ENCODE measurements at places on chromosomes 1 and 21. TPM values are rescaled to one million over a fixed set of nuclear protein-coding genes. Genes with fewer than 3 reads are reported as not detected.

DNA sequence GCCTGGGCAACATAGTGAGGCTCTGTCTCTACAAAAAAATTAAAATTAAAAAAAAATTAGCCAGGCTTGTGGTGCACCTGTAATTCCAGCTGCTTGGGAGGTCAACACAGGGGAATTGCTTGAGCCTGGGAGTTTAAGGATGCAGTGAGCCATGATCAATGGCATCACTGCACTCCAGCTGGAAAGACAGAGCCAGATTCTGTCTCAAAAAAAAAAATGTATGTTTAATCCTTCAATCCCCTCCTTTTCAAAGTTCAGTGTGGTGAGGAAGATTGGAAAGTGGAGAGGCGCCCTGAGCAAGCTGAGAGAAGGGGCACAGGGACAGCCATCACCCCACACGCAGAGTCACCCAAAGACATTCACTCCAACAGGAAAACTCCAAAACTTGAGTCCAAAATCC, 97.7 kb upstream of the BACE2 start:
- peaks cover 56% of the 10 kb centered on the region for H3K27me3 ChIP-seq
- no peak overlapping the region for H3K4me3 ChIP-seq

DNA sequence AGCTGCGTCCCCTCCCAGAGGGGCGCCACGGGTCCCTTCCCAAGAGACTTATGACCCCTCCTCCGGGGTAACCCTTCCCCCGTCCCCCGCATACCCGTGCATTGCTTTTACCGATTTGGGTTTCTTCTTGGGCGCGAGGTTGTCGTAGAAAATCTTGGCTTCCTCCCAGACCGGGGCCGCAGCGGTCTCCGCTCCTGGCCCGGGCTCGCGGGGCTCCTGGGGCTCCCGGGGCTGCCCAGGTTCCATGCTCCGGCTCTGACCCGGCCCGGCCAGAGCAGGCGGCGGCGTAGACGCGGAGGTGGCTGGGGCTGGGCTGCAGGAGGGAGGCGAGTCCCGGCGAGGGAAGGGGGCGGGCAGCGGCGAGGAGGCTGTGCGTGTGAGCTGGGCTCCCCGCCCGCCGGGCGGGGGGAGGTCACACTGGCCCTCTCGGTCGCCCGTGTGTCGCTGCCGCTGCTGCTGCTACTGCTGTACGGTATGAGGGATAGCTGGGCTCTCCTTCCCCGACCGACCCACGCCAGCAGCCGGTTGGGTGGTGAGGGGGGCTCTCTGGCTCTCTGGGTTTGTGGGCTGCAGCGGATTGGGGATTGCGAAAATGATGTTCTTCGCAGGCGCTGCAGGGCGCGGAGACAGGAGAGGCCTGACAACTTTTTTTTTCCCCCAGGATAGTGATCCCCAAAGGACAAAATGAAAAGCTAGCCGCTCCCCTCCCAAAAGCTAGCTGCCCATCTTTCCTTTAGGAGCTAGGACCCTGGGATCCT, at the start of gene NT5C1A:
Gene NT5C1A, minus strand, starts transcription at position 315 of the 758 bp plus-strand sequence. Its CDS starts 69 bp downstream, at position 246.
- H3K27me3 ChIP-seq: peaks cover 20% of the 10 kb centered on the region
- no peak within 1 kb of the TSS for H3K27ac ChIP-seq
- peaks cover 17% of the 10 kb centered on the region for H3K4me1 ChIP-seq
- peak; percentile 27 for DNase-seq
- peak within 1 kb of the TSS; percentile 62 for H3K4me3 ChIP-seq

GRCh38 chr1:165495858-165496205, 48.0 kb upstream of the LRRC52 start:
- H3K36me3 ChIP-seq: no peaks in the 10 kb centered on the region
- H3K4me3 ChIP-seq: no peak overlapping the region
- H3K4me1 ChIP-seq: no peaks in the 10 kb centered on the region
- H3K27ac ChIP-seq: no peak overlapping the region

- H3K4me1 ChIP-seq: no peaks in the 10 kb centered on the region
- H3K4me3 ChIP-seq: no peak overlapping the region
- no peak for DNase-seq
- no peaks in the 10 kb centered on the region for H3K27me3 ChIP-seq
- no peak overlapping the region for H3K27ac ChIP-seq
- no peaks in the 10 kb centered on the region for H3K36me3 ChIP-seq
Measured at GRCh38 chr1:57447551-57447950, 23.7 kb upstream of the DAB1 start.

DNA sequence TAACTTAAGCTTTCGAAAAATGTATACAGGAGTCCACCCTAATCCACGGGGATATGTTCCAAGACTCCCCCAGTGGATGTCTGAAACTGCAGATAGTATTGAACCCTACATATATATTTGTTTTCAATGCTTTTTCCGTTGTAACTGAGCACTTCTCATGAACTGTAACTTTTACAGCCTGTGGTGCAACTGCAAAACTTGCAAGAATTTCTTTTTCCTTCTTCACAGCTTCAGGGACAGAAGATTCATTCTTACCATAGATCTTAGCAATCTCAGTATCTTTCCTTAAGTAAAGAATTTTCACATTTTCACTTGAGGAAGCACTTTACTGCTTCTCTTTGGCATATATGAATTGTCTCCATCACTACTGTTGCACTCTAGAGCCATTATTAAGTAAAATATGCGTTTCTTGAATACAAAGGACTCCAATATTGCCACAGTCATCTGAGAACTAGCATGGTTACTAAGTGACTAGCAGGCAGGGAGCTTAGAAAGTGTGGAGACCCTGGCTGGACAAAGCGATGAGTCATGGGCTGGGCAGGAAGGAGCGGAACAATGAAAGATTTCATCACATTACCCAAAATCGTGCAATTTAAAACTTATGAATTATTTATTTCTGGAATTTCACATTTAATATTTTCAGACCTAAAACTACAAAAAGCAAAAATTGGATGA, 14.1 kb downstream of the DPYD start:
- no peak for DNase-seq
- H3K27ac ChIP-seq: peak overlapping the region; percentile 15
- H3K36me3 ChIP-seq: no peaks in the 10 kb centered on the region
- no peaks in the 10 kb centered on the region for H3K27me3 ChIP-seq

DNA sequence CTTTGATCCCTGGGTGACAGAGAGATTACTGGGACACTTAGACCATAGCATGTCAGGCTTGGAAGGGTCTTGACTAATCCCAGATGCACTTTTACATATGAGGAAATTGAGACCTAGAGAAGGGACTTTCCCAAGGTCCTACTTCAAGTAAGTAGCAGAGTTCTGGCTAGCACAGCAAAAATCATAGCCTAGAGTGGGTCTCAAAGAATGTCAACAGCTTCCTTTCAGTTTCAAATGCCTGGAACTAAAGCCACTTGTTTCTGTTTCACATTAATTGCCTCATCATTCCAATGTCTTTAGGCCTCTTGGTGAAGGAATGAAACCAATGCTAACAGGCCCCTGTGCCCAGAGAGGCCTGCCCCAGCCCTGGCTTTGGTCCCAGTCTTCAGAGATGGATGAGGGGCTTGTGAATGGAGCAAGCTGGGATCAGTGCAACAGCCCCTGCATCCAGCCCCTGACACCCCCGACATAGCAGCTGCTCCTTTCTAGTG, 26.6 kb downstream of the ATF3 start:
- no peaks in the 10 kb centered on the region for H3K27me3 ChIP-seq
- no peaks in the 10 kb centered on the region for H3K36me3 ChIP-seq
- peak overlapping the region; percentile 84 for H3K27ac ChIP-seq
- peaks cover 31% of the 10 kb centered on the region for H3K4me1 ChIP-seq

- no peak overlapping the region for H3K27ac ChIP-seq
- H3K4me3 ChIP-seq: no peak overlapping the region
- H3K36me3 ChIP-seq: no peaks in the 10 kb centered on the region
- H3K4me1 ChIP-seq: no peaks in the 10 kb centered on the region
- H3K27me3 ChIP-seq: no peaks in the 10 kb centered on the region
Measured at GRCh38 chr1:158371188-158371953, 17.7 kb downstream of the CD1E start.

GRCh38 chr1:45033356-45033755, 21.3 kb downstream of the UROD start:
- DNase-seq: no peak
- H3K4me3 ChIP-seq: no peak overlapping the region
- H3K36me3 ChIP-seq: peaks cover 30% of the 10 kb centered on the region
- no peaks in the 10 kb centered on the region for H3K4me1 ChIP-seq

GRCh38 chr1:174149216-174149615, 10.1 kb upstream of the RABGAP1L start:
- no peak overlapping the region for H3K27ac ChIP-seq
- H3K4me3 ChIP-seq: no peak overlapping the region
- no peaks in the 10 kb centered on the region for H3K4me1 ChIP-seq
- no peak for DNase-seq

DNA sequence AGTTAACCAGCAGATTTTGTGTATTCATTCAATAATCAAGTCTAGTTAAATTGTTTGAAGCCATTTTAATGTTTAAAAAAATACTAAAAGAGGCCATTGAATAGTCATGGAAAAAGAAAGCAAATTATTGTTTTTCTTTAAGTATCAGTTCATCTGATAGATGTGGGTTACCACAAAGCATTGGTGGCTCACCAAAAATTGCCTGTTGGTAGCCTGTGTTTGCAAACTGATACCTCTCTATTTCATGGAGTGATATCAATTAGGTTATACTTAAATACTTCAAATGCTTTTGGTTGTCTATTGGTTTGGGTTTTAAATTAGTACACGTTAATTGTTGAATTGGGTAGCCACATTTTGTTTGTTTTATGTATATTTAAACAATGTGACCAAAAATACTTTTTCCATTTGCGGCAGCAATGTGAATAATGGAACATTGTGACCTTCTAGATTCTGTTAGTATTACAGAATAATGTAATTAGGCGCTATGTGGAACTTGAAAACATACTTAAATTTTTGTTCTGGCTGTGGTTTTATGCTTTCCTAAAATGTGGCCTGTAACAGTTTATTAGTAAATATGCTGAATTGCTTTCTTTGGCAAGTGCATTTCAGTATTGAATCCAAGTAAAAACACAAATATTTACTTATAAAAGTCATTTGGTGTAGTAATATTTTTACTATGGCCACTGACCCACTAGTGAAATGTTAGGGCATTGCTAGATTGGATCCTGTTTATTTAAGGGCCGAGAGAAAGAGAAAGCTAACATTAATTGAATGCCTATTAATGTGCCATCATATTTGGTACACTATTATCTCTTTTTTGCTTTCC, 37.1 kb upstream of the NBL1 start:
- no peak overlapping the region for H3K4me3 ChIP-seq
- H3K4me1 ChIP-seq: peaks cover 24% of the 10 kb centered on the region
- H3K36me3 ChIP-seq: peaks cover under 1% of the 10 kb centered on the region
- no peaks in the 10 kb centered on the region for H3K27me3 ChIP-seq
- DNase-seq: no peak

DNA sequence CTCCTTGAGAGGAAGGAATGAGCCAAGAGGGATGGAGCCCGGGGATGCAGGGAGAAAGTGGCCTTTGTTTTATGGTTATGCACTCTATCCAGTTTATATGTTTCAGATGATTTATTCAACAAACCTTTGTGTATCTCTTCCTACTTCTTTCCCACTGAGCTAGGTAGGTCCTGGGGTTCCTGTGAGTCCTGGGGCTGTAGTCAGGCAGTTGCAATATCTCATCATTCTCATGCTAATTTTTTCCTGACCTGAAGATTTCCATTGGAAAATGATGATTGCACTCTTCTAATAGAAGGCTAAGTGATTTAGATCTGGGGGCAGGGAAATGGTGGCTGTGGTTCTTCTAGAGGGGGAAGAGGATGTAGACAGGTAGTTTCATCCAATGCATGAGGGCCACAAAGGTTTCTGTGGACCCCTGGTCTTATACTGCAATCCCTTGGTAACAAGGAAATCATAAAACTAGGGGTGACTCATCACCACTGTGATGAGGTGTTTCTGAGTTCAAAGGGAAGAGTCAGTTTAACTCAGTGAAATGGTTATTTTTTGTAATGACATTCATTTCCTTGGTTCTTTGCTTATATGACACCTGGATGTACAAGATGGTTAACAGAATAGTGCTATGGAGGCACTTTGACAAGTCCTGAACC, 20.2 kb downstream of the B3GALT5 start:
- H3K4me1 ChIP-seq: peaks cover 7% of the 10 kb centered on the region
- H3K27ac ChIP-seq: no peak overlapping the region
- DNase-seq: no peak
- no peaks in the 10 kb centered on the region for H3K36me3 ChIP-seq

- no peaks in the 10 kb centered on the region for H3K27me3 ChIP-seq
- peak overlapping the region; percentile 5 for H3K4me3 ChIP-seq
- no peaks in the 10 kb centered on the region for H3K4me1 ChIP-seq
- DNase-seq: no peak
Measured at GRCh38 chr1:27886744-27887143, 14.4 kb downstream of the THEMIS2 start.

GRCh38 chr1:229067546-229067945, 203.4 kb upstream of the RAB4A start:
- H3K27ac ChIP-seq: no peak overlapping the region
- peaks cover 24% of the 10 kb centered on the region for H3K4me1 ChIP-seq
- no peak for DNase-seq
- no peaks in the 10 kb centered on the region for H3K27me3 ChIP-seq

DNA sequence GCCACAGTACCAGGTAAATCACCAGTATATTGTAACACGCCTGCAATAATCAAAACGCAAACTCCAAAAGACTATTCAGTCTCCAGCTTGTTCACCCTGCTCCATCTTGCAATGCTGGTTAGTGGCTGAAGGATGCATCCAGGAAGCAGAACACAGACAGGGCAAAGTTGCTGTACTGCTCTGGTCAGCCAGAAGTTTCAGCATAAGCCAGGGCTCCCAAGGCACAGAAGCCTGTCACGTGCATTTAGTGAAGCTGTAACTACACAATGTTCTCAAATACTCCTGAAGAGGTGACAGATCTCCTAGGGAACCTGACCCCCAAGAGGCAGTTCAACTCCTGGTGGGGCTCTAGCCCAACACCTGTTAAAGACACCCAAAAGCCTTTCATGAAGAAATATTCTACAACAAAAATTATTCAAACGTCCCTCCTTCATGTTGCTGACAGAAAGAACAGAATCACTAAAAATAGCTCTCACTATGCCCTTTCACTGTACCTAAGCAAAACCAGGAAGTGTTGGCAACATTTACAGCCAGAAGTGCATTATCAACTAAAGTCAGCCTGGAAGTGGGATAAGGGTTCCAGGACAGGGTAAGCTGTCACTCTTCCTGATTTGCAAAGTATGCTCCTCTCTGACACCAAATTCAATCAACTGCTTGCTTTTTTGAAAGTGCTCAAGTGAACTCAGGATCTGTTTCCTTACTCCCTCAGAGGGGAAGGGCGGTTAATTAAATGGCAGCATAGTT, 52.1 kb downstream of the SLC35D1 start:
- peaks cover 59% of the 10 kb centered on the region for H3K36me3 ChIP-seq
- H3K27ac ChIP-seq: peak overlapping the region; percentile 69
- H3K4me3 ChIP-seq: no peak overlapping the region
- H3K27me3 ChIP-seq: no peaks in the 10 kb centered on the region

DNA sequence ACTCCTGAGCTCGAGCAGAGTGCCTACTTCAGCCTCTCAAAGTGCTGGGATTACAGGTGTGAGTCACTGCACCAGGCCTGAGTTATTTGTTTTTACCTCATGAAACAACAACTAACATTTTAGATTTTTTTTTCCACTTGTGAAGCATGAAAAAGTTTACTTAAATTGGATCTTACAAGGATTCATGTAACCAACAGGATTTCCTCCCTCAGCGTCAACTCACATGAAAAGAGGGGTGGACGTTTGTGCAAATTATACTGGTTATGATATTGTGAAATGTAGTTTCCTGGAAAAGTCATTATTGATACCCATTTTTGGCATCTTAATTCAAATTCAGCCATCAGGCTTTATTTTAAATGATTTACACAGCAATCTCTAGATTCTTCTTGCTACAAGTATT, 6.5 kb downstream of the CNST start:
- no peaks in the 10 kb centered on the region for H3K36me3 ChIP-seq
- peak overlapping the region; percentile 56 for H3K27ac ChIP-seq
- no peaks in the 10 kb centered on the region for H3K27me3 ChIP-seq

The ZNF687 gene
- total RNA-seq: 19.3 TPM

The CIART gene
- total RNA-seq: 2.9 TPM

The ST6GALNAC3 gene
- 21.7 TPM for total RNA-seq

The LENEP gene
- total RNA-seq: not detected

The KCNC4 gene
- total RNA-seq: 7.2 TPM

The BMP8A gene
- not detected for total RNA-seq

Data from stomach (tissue), 19 donors.